ENCODE measurements at places on chromosomes 4 and X.

DNA sequence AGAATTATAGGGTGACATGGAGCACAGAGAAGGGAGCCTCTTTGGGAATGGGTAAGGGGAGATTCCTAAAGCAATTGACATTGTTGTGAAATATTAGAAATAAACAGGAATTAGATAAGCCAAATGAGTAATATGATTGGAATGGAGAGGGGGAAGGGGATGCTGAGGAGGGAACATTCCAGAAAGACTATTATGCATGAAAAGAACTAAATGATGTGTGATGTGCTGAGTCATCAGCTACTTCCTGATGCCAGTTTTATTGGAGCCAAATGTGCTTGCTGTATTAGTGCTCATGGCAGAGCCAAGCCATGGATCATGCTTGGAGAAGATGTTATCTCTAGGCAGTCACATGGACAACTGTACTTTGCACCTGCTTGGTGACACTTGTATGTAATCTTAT lies 189.0 kb upstream of the HCCS start:
- DNase-seq, result no peak

GRCh38 chrX:51420610-51421009 lies 75.8 kb downstream of the NUDT11 start:
- DNase-seq, result no peak

GRCh38 chr4:5532100-5532499 lies 176.3 kb downstream of the EVC2 start:
- no peak for DNase-seq

DNA sequence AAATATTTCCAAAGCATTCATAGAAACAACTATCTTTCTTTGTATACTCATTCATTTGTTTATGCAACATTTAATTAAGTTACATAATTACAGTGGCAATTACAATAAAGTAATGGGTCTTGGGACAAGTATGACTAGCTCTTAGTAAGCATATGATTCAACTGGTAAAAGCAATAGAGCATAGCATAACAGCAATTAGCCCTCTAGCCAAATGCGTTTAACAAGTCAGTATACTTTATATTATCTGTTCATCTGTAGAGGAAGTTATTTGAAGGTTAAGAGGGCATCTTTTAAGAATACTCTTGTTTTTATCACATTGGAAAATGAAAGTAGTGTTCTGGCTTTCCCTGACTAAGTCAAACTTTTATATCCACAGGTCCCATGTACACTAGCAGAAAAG lies 198.1 kb upstream of the UGT8 start:
- DNase-seq, result no peak

GRCh38 chr4:114497116-114497515 lies 101.5 kb upstream of the UGT8 start:
- no peak for DNase-seq

DNA sequence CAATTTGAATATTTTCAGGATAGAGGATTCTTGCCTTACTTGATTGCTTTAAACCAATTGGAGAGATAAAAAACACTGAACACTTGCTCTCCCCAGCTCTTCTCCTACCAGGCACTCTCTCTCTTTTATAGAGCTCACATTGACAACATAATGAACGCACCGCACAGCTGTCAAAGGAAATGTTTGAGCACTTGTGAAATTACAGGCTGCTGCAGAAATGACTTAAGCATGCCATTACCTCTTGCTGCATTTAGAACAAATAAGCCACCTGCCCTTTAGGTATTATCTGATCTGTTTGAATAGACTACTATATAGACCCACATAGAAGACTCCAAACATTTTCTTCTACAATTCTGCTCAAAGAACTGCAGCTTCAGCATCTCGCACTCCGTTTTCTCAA lies 227.7 kb downstream of the C4orf33 start:
- DNase-seq, result no peak

- no peak for DNase-seq
Measured at GRCh38 chr4:139763672-139764071, 98.1 kb downstream of the MGST2 start.

- DNase-seq, result no peak
Measured at GRCh38 chrX:2272337-2272736, 228.4 kb downstream of the DHRSX start.

DNA sequence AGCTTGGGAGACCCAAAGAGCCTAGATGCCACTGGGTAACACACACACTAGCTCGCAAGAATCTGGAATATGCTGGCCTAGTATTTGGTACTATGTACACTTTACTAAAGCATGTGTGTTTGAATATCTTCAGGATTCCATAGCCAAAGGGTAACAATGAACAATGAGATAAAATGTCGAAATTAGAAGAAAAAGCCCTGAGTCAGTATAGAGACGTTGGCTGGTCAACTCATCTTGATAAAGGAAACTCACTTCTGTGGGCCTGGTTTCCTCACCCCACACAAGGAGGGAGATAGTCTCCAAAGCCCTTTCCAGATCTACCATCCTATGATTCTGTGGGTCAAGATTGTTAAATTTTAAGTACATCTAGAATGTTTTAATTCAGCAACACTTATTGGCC lies 6.9 kb downstream of the ZDHHC9 start:
- no peak for DNase-seq

DNA sequence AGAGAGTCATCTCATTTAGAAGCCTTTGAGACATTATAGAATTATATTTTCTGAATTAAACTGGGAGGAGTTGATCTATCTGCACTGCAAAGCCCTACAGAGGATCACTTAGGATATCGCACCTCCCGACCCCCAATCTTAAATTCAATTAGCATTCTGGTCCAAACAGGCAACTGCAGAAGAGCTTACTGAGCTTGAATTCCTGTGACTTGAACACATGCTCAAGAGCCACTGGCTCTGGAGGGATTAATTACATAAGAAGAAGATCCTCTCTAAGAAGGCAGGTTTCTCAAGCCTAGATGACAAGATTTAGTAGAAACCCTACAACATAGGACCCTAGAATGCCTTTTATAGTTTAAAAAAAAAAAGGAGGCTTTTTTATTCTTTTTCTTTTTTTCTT lies 548.9 kb downstream of the ARAP2 start:
- no peak for DNase-seq

GRCh38 chr4:79652232-79652631 lies 244.2 kb upstream of the GK2 start:
- no peak for DNase-seq

GRCh38 chr4:6568689-6569332 lies 6.2 kb upstream of the MAN2B2 start:
- DNase-seq, result no peak

DNA sequence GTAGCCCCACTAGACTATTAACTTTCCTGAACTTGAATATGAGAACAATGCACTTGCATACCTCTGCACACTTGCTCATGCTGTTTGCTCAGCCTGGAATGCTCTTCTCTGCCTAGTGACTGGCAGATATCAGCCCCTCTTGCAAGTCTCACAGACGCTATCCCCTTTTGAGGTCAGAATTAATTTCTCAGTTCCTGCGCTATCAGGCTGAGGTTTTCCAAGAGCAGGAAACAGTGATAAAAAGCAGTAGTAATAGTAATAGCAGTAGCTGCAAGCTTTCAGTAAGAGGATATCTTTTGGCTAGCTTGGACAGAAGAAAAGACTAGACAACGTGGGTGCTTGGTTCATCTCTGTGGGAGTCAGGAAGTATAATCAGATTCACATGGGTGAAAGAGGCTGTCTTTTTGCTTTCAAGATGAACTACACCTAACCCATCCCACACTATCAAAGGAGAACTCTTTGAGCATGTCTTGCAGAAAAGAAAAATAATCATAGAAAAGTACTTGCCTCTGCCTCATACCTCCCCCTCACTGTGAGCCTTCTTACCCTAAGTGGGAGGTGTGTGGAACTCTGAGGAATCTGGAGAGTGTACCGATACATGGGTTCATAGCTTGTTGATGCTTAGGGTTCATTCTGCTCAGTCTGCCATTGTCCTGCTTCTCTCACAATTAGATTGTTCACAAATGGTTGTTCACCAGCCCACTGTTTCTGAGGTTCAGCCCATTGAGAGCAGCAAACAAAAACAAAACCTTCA lies 11.3 kb upstream of the DRP2 start:
- DNase-seq, result no peak

DNA sequence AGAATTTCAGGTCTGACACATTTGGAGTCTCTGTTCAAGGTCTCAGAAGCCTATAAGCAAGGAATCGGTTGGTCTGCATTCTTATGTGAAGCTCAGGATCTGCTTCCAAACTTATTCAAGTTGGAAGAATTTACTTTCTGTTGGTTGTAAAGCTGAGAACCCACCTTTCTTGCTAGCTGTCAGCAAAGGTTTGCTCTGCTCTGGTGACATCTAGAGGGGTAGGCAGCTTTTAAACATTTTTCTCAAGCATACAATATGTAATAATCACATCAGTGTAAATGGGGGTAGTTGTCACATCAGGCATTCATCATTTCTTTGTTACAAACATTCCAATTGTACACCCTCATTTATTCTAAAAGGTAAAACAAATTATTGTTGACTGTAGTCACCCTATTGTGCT lies 935.2 kb downstream of the TRAM1L1 start:
- DNase-seq, result no peak

- DNase-seq, result no peak
Measured at GRCh38 chrX:19673375-19674040, 158.2 kb upstream of the MAP3K15 start.

GRCh38 chr4:88196013-88196365 lies 37.5 kb upstream of the ABCG2 start:
- no peak for DNase-seq

DNA sequence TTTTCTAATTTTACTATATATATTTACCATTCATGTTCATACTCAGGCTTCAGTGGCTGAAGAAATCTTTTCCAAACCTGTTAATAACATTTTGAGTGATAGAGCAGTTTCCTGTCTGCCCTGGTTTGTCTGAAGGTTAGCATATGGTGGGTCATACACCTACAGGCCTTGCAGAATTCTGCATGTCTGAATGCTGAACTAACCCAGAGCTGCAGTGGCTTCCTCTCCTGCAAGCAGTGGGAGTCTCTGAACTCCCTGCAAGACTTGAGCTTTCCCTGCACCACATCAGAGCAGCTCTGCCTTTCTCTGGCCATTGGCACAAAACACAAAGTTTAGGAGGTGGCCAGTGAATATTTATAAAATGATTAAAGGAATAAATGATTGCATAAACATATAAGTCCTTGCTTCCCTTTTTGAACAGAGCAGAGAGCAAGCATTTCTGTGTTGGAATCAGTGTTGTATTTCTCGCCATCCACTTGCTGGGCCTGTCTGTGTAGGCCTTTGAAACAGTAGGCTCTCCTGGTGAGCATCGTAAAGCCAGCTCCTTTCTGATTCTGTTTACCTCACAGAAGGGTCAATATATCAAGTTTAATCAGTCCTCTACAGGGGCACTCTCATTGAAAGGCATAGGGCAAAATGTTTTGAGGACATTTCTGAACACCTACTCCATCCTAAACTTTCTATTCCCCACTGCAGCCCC lies 15.0 kb upstream of the UNC5C start:
- DNase-seq, result no peak

DNA sequence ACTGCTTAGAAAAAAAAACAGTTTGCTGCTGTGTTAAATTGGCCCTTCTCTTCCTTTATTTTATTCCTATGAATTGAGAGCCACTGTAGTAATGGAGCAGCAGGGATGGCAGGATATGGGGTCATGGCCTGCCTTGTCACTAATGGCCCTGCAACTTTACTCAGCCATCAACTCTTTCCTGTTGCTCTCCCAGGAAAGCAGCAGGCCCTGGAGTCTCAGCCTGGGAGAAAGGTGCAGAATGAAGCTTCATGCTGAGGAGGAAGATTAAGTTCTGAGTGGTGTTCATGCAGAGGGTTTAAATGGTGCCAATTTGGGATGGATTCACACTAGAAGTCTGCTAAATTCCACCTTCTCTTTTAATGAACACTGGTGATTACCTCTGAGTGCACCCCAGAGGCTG lies 285.6 kb downstream of the GPAT3 start:
- DNase-seq, result no peak

DNA sequence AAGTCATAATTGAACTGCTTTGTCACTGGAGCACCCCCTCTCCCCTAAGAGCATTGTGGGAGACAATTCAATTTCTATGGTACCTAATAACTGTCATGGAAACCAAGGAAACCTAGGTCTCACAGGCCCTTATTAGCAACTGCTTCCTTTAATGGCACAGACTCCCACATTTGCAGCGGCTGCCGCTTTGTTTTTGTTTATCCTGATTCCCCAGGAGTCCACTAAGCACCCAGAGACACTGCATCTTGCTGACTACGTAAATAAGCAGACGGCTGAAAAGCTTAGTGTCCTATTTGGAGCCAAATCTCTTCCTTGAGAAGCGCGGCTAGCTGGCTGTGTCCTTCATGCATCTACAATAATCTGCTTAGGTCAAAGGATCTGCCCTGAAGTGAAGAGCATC lies 494.4 kb downstream of the TMA16 start:
- no peak for DNase-seq

DNA sequence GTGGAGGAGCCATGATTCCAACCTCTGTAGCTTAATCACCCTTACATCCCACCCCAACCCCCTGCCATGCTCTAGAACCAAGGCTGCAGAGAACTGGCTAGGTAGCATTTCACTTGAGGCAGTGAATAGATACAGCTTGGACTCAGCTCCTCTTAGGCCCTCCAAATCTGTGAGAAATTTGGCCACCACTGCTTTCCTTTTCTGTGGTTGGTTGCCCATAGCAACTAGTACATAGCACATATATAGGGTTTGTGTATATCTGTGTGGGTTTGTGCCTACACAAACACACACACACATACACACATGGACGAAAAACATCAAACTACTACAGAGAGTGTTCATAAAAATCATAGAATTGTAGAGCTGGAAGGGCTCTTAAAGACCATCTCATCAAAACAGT lies 52.0 kb upstream of the CCDC160 start:
- no peak for DNase-seq

- DNase-seq, result no peak
Measured at GRCh38 chr4:95186666-95187065, 362.1 kb downstream of the UNC5C start.

- no peak for DNase-seq
Measured at GRCh38 chr4:108355902-108356535, 187.3 kb upstream of the LEF1 start.

All from stimulated activated CD8-positive, alpha-beta memory T cell treated with anti-CD3 and anti-CD28 coated beads, Interleukin-4, amount 100 ng/mL, for 1 hour (primary cell).